Upper lobe of right lung (tissue), 1 donor: ENCODE measurements at places on chromosomes 4 and X.

GRCh38 chr4:72858328-72858727, 211.2 kb downstream of the COX18 start:
- no peak for DNase-seq
- no peak overlapping the region for H3K27ac ChIP-seq
- no peaks in the 10 kb centered on the region for H3K36me3 ChIP-seq

DNA sequence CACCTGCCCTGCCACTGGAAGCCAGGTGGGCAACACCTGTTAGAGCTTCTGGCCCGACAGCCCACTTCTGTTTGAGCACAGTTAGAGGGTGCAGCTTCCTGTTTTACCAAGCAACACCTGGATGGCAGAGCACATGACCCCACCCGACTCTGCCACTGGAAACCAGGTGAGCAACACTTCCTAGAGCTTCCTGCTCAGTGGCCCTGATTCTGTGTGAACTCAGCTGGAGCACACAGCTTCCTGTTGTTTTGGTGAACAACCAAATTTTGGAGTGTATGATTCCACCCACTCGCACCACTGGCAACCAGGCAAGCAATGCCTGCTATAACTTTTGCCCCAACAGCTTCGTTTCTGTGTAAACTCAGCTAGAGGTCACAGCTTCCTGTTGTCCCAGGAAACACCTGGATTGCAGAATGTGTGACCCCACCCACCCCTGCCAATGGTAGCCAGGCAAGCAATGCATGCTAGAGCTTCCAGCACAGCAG, 163.8 kb upstream of the KLF8 start:
- no peaks in the 10 kb centered on the region for H3K36me3 ChIP-seq
- no peaks in the 10 kb centered on the region for H3K27me3 ChIP-seq
- H3K4me1 ChIP-seq, result no peaks in the 10 kb centered on the region
- H3K4me3 ChIP-seq, result no peak overlapping the region
- no peak overlapping the region for H3K27ac ChIP-seq

DNA sequence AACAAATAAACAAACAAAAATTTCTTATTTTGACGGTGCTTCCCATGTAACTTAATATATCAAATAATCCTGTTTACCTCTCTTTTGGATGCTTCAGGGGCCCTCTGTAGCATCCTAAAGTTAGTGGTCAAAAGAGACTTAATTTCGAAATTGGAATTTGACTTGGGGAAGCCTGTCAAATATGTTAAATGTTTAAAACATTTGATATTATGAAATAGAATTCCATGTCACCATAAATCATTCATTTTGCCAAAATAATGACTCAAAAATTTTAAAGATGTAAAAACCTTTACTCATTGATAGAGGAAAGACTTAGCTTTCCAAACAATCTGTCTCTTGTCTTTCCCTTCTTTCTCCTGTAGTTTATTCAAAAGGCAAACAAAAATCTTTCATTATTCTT, 20.6 kb upstream of the TEX13A start:
- no peak for DNase-seq
- no peak overlapping the region for H3K27ac ChIP-seq
- H3K4me3 ChIP-seq, result no peak overlapping the region

DNA sequence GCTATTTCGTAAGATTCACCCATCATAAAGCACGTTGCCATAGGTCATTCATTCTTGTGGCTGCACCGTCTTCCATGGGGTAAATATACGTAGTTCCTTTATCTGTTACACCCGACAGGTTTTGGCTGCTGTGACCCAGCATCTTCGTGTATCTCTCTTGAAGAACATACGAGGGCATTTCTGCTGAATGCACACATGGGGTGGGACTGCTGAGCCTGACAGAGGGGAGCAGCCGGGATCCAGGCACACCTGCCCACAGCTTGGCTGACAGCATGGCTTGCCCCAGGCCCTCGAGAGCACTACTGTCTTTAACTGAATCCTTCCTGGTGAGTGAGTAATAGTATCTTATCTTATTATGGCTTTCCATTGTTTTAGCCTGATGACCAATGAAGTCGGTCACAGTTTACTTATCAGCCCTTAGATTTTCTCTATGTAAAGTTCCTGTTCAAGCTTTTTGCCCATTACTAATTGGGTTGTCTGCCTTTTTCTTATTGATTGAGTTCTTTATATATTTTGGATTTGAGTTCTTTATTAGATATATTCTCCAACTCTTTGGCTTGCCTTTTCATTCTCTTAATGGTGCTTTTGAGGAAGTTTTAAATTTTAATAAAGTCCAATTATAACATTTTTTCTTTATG, 45.0 kb upstream of the MXD4 start:
- no peaks in the 10 kb centered on the region for H3K4me1 ChIP-seq
- no peak overlapping the region for H3K27ac ChIP-seq
- H3K36me3 ChIP-seq, result no peaks in the 10 kb centered on the region
- no peaks in the 10 kb centered on the region for H3K27me3 ChIP-seq
- no peak for DNase-seq
- H3K4me3 ChIP-seq, result no peak overlapping the region

- no peak overlapping the region for H3K27ac ChIP-seq
- DNase-seq, result peak; percentile 49
- no peak overlapping the region for H3K4me3 ChIP-seq
- peaks cover 6% of the 10 kb centered on the region for H3K4me1 ChIP-seq
Observed at GRCh38 chr4:7339751-7340552, 94.8 kb downstream of the PSAPL1 start.

GRCh38 chr4:107721436-107722100, 1.5 kb upstream of the PAPSS1 start:
- H3K27ac ChIP-seq, result no peak overlapping the region
- H3K4me3 ChIP-seq, result peak overlapping the region; percentile 99
- H3K36me3 ChIP-seq, result no peaks in the 10 kb centered on the region
- no peaks in the 10 kb centered on the region for H3K27me3 ChIP-seq
- H3K4me1 ChIP-seq, result no peaks in the 10 kb centered on the region
- DNase-seq, result peak; percentile 67

- peaks cover 20% of the 10 kb centered on the region for H3K36me3 ChIP-seq
- no peak overlapping the region for H3K27ac ChIP-seq
- H3K4me1 ChIP-seq, result peaks cover 6% of the 10 kb centered on the region
- H3K27me3 ChIP-seq, result no peaks in the 10 kb centered on the region
- no peak for DNase-seq
Observed at GRCh38 chr4:24559032-24559821, 25.1 kb downstream of the DHX15 start.

- H3K36me3 ChIP-seq, result no peaks in the 10 kb centered on the region
- H3K27me3 ChIP-seq, result no peaks in the 10 kb centered on the region
- H3K4me1 ChIP-seq, result no peaks in the 10 kb centered on the region
- no peak overlapping the region for H3K4me3 ChIP-seq
- DNase-seq, result no peak
Observed at GRCh38 chrX:9538544-9539045, 73.7 kb downstream of the TBL1X start.

DNA sequence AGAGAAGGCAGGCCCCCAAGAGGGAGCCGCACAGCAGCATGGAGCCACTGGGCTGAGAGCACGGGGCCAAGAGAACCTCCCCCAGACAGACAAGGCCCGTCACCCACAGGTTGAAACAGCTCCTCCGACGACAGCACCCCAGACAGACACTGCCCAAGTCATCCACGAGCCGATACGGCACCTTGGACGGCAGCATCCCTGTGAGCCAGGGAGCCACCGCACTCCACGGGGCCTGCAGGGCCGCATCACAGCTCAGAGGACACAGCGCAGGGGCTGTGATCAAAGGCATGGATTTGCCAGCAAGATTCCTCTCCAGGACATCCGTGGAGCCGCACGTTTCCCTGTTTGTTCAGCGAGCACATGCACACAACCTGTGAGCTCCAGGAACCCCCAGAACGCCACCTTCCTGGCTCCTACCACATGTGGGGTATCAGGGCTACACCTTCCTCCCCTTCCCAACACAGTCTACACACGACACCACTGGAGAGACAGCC, 3.9 kb downstream of the CTBP1 start:
- no peak overlapping the region for H3K27ac ChIP-seq
- H3K4me1 ChIP-seq, result peaks cover 49% of the 10 kb centered on the region
- H3K27me3 ChIP-seq, result no peaks in the 10 kb centered on the region
- no peak for DNase-seq

- no peaks in the 10 kb centered on the region for H3K36me3 ChIP-seq
- no peak overlapping the region for H3K4me3 ChIP-seq
- no peak for DNase-seq
- no peaks in the 10 kb centered on the region for H3K27me3 ChIP-seq
- H3K27ac ChIP-seq, result no peak overlapping the region
Observed at GRCh38 chr4:74480267-74480666, 35.3 kb downstream of the AREG start.

DNA sequence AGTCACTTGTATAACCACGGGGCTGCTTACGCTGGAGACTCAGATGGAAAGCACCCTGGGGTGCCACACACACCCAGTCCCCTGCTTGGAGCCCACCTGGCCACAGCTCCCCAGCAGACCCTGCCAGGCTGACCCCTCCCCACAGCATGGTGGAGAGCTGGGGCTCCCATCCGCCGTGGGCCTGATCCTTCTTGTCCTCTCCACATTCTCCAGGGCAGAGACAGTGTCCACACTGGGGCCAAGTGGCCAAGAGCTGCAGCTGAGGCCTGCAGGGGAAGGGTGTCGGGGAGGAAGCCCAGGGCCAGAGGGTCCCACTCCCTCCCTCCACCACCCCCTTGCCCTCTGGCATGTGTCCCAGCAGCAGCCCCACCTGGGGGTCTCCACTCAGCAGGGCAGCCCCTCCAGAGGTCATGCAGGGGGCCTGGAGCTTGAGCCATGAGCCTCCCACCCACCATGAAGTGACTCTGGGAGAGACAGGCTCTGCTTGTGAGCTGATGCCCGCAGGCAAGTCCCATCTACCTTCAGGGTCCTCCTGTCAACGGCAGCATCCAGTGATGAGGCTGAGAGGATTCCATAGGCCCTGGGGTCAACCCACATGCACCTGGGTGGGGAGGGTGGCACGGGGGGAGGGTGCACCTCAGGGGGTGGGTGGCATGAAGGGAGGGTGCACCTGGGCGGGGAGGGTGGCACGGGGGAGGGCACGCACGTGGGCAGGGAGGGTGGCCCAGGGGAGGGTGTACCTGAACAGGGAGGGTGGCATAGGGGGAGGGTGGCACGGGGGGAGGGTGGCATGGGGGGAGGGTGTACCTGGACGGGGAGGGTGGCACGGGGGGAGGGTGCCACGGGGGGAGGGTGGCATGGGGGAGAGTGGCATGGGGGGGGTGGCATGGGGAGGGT, 56.4 kb downstream of the FAM53A start:
- no peak for DNase-seq
- no peak overlapping the region for H3K27ac ChIP-seq
- H3K27me3 ChIP-seq, result no peaks in the 10 kb centered on the region
- H3K4me3 ChIP-seq, result no peak overlapping the region
- no peaks in the 10 kb centered on the region for H3K36me3 ChIP-seq

DNA sequence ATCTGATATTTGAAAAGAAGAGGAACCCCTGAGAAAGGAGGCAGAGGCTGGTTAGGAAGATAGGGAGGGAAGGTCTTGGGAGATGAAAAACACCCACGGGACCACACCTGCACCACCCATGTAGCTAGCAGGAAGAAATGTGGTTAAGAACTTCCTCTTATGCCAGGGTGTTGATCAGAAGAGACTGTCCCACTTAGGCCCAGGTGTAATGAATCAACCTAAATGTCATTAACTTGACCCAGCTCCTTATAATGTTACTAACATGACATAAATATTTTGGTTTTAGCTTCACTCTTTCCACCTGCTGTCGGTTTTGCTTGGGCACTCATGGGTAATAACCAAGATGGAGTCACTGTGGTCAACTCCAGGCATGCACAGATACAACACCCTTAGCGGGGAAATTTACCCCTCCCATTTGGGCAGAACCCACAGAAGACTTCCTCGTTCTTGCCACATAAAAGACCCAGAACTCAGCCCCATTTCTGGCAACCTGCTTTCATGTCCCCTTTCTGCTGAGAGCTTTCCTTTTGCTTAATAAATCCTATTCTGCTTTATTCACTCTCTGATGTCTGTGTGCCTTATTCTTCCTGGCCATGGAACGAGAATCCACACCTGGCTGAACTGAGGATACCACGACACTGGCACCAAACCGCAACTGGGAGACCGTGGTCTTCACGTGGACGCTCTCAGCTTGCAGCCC, 46.8 kb downstream of the ZNF141 start:
- no peaks in the 10 kb centered on the region for H3K36me3 ChIP-seq
- no peaks in the 10 kb centered on the region for H3K4me1 ChIP-seq
- H3K4me3 ChIP-seq, result no peak overlapping the region
- H3K27ac ChIP-seq, result no peak overlapping the region
- no peak for DNase-seq

DNA sequence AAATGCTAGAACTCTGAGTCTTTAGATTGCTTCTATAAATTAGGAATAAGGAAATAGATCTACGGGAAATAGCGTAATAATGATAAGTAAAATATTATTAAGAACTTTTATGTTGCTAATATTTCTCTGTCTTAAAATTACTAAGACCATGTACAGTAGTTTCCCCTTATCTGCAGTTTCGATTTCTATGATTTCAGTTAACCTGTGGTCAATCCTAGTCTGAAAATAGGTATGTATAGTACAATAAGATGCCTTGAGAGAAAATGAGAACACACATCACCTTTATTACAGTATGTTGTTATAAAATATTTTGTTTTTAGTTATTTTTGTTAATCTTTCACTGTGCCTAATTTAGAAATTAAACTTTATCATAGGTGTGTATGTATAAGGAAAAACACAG, 92.6 kb downstream of the CCSER1 start:
- H3K36me3 ChIP-seq, result no peaks in the 10 kb centered on the region
- no peak for DNase-seq
- no peak overlapping the region for H3K4me3 ChIP-seq
- no peak overlapping the region for H3K27ac ChIP-seq

- H3K36me3 ChIP-seq, result no peaks in the 10 kb centered on the region
- H3K4me1 ChIP-seq, result peaks cover 18% of the 10 kb centered on the region
- H3K4me3 ChIP-seq, result no peak overlapping the region
- H3K27ac ChIP-seq, result no peak overlapping the region
- DNase-seq, result no peak
- H3K27me3 ChIP-seq, result no peaks in the 10 kb centered on the region
Observed at GRCh38 chrX:19870710-19871490, 16.5 kb downstream of the SH3KBP1 start.

- no peaks in the 10 kb centered on the region for H3K27me3 ChIP-seq
- H3K4me1 ChIP-seq, result no peaks in the 10 kb centered on the region
- H3K27ac ChIP-seq, result no peak overlapping the region
- H3K36me3 ChIP-seq, result peaks cover 5% of the 10 kb centered on the region
Observed at GRCh38 chr4:144709159-144709558, 63.2 kb downstream of the HHIP start.

GRCh38 chr4:9969526-9970398, 51.5 kb downstream of the SLC2A9 start:
- H3K36me3 ChIP-seq, result no peaks in the 10 kb centered on the region
- no peak overlapping the region for H3K27ac ChIP-seq
- H3K4me3 ChIP-seq, result no peak overlapping the region

DNA sequence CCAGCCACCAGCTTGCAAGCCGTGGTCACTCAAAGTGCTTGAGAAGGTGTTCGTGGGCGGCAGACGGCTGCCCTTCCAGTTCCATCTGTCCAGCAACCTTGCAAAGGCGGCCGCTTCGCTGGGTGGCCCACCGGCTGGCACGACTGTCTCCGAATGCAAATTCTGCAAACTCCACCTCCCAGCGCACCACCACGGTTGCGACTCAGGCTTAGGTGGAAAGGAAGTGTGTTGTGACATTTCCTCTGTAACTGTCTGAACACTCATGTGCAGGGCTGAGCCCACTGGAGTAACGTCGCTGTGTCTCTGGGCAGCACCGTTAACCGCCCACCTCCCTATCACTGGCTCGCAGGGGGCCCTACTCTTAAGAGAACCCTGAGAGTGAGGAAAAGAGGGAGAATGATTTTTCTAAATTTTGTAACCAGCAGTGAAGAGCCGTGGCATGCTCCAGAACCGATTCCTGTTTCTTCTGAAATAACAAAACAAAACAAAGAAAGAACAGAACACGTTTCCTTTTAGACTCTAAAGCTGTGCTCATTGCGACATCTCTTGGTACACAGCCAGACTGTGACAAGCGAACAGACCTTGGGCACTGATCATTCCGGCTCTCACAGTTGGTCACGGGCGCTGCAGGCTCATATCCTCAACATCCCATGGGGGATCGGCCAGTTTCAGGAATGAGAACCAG, at the start of gene P2RY8:
P2RY8 (minus strand) TSS at position 155 of the 685 bp plus-strand sequence. CDS start 70,627 bp downstream, outside the sequence.
- DNase-seq, result peak; percentile 72
- H3K36me3 ChIP-seq, result no peaks in the 10 kb centered on the region
- H3K27me3 ChIP-seq, result no peaks in the 10 kb centered on the region
